DMS79 (cell line): ENCODE measurements at places on chromosomes 13 and 19.

- DNase-seq: no peak
These were observed 6.8 kb downstream of the ADAT3 start for GRCh38 chr19:1911995-1912394.

DNA sequence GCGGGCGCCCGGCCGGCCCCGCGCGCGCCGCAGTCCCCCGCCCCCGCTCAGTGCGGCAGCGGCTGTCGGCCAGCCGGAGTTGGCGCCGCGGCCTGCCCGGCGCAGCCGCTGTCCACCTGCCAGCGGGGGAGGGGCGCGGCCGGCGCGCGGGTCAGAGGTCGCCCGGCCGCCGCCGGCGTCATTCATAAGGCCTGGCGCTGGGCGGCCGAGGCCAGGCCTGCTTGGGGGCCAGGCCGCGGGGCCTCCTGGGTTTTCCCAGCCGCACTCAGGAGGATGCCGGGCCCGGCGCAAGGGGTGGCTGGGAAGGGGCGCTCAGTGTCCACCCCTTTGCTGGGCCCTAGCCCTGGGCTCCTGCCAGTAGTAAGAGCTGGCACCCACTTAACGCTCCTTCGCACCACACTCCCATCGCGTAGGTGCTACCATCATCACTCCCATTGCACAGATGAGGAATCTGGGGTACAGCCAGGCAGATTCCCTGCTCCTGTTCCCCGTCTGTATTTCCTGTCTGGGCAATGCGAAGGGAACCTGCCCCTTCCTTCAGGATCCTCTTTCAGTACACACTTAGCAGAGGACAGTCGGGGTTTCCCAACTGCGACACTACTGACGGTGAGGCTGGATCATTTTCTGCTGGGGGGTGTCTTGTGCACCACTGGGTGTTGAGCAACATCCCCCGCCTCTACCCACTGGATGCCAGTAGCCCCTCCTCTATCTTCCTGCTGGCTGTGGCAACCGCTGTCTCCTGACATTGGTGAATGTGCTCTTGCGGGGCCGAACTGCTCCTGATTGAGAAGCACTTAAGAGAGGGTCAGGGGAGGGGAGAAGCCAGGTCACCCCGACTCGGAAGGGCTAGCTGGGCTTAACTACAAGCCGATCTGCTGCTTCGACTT lies 846 bp upstream of the PRKACA start:
- DNase-seq: no peak

DNA sequence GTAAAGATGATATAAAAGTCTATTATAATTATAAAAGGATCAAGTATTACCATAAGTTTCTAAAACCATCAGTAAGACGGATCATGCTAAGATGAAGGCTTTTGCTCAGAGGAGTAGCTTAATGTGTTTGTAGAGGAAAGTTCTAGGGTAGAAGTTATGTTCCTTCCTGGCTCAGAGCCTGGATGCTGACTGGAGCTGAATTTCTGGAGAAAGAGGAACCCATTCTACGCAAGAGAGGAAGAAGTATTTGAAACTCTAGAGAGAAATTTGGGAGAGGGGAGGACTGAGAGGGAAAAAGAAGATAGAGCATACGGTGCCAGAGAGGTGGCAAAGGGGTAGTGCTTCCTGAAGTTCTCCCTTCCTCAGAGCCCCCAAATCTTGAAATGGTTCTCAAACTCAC lies 51.4 kb upstream of the SGCG start:
- DNase-seq: no peak

GRCh38 chr13:114124921-114125320 lies 7.5 kb downstream of the RASA3 start:
- no peak for DNase-seq

- DNase-seq: no peak
These were observed at the start of gene KCNRG for GRCh38 chr13:50015258-50015657. KCNRG (plus strand) TSS chr13:50015444; CDS start chr13:50015494, 50 bp downstream.

DNA sequence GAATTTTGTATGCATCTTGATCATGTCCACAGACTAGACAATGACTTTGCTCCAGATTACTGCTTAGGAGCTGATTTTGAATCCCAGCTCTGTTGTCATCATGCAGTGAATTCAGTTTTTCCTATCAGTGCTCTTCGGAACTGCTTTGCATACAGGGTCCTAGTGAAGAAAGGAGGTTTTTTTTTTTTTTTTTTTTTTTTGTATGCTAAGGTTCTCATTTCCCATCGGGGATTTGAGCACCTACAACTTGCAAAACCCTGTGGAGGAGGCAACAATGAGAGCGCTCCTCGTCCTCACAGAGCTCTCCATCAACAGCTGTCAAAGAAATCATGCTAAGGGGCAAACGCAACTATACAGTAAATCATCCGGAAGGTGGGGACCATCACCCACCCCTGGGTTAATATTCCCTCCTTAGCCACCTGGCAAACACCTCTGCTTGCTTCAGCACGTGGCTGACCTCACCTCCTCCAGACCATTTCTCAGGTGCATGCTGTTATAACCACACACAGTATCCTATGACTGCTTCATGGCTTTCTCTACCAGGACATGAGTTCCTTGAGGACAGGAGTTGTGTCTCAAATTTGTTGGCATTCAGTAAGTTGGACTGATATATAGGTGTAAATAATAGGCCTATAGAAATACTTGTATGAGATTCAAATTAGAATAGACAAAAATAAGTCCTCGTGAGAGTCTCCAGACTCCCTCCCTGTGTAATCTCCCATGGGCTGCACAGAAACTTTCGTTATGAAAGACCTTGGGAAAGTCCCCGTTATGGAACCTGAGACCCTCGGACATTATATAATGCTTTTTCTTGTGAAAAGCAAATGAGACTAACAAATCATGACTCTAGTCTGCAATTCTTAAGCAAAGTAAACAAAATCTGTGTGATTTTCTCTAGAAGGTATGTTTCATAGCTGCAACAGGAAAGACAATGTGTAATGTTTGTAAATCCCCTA lies 113.8 kb downstream of the KATNAL1 start:
- DNase-seq: no peak

GRCh38 chr13:65054277-65054676 lies 2175.9 kb downstream of the PCDH9 start:
- DNase-seq: no peak

- peak; percentile 92 for DNase-seq
These were observed at the start of gene USE1 for GRCh38 chr19:17215127-17215971. USE1 (plus strand) TSS chr19:17215357; CDS start chr19:17215406, 49 bp downstream.

DNA sequence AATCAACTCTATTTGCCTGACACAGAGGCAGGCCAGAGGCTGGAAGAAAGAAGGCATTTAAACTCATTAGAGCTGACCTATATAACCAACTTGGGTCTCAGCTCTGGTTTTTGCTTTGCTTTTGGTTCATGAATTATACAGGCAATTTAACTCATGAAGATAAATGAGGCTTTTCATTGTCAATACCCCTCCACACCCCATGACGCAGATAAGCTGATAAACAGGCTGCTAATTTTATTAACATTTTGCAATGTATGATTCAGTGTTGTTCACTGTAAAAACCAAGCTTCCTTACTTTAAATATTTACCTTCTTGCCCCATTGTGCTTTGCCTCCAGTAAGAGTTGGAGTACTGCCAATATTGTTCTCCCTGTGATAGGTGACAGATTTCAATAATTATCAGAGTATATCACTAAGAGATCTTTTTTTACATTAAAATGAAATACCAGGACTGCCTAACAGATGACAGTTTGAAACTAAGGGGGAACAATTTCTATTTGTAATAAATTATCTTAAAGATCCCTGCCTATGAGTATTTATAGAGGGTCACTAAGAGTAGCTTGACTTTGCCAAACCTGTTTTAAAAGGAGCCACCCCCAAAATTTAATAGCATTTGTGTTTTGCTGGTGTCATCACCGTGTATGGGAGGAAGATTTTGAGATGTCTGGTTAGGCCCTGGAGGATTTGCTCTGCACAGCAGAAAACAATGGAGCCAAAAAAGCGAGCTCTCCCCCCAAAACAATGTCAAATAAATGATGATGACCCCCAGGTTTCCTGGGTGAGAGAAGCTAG lies 472.7 kb upstream of the NBEA start:
- DNase-seq: peak; percentile 49

DNA sequence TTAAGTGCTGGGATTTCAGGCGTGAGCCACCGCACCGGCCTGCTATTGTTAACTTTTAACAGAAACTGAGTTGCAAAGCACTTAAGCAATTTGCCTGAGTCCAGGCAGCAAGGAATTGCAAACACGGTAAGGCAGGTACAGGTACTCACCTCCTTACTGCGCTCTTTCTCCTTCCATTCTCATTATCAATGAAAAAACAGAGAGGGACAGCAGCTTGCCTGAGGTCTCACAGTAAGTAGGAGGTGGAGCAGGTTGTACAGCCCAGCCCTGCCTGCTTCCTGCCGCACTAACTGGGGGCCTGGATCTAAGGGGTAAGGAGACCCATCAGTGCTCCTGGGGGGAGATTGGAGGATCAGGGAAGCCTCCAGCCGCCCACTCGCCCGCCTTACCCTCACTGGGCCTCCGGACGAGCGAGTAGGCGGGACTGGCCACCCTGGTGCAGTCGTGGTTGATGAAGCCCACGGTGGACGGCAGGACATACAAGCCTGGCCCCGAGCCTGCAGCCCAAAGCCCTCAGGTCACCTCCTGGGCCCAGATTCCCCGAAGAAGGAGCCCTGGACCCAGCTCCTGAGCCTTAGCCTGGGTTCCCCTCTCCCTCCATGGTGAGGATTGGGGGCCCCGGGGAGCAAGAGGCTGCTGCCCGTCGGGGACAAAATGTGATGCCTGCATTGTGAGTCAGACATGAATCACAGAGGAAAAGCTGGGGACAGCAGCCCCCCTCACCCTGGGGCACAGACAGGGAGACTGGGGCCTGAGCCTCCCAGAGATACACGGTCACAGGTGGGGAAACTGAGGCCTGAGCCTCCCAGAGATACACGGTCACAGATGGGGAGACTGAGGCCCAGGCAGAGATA lies 11.4 kb upstream of the SHC2 start:
- DNase-seq: no peak

DNA sequence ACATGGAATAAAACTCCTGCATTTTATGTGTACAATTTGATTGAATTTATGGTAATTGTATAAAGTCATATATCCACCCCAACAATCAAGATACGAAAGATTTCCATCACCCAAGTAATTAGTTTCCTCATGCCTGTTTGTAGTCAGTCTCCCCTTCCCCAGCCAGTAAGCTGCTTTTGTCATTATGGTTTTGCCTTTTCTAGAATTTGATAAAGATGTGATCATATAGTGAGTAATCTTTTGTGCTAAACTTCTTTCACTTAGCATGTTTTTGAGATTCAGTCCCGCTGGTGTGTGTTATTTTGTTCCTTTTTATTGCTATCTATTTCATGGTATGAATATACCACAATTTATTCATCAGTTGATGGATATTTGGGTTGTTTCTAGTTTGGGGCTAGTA lies 16.0 kb downstream of the ITM2B start:
- DNase-seq: no peak

- no peak for DNase-seq
These were observed 10.0 kb downstream of the COL4A2 start for GRCh38 chr13:110317093-110317492.

- DNase-seq: no peak
These were observed 452.7 kb downstream of the TSHZ3 start for GRCh38 chr19:30896554-30896953.

- no peak for DNase-seq
These were observed 235.1 kb downstream of the UQCRFS1 start for GRCh38 chr19:28977826-28978225.

GRCh38 chr19:58560921-58561320 lies 2.5 kb upstream of the UBE2M start:
- DNase-seq: no peak

GRCh38 chr13:99078017-99078771 lies 100.3 kb upstream of the DOCK9 start:
- DNase-seq: no peak

DNA sequence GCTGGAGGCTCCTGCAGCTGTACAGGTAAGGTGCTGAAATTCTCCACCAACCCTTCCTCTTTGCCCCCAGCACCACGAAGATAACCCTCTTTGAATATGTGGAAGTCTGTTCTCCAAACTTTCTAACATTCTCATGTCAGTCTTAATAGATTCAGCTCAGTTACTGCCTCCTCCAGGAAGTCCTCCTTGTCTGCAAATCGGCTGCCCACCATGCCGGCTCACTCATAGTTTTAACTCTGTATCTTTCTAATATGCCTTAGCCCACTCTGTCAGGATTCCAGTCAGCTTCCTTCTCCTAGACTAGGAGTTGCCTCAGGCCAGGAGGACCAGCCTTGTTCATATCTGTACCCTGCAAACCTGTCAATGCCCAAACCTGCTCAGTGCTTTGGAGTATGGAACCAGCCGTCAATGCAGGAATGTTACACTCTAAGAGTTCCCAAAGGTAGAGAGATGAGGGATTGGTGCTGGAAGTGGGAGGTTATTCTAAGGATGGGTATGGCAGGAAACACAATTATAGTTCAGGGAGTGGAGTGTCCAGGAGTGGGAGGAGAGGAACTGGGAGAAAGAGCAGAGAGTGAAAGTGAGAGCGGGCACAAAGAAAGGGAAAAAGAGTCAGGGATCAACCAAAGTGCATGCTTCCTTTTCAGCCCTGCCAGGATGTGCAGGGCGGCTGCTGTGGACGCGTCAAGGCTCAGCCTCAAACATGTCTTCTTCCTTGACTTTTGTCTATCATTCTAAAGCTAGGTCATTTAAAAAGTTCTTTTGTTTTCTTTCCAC lies 38.0 kb upstream of the ALOX5AP start:
- DNase-seq: no peak

DNA sequence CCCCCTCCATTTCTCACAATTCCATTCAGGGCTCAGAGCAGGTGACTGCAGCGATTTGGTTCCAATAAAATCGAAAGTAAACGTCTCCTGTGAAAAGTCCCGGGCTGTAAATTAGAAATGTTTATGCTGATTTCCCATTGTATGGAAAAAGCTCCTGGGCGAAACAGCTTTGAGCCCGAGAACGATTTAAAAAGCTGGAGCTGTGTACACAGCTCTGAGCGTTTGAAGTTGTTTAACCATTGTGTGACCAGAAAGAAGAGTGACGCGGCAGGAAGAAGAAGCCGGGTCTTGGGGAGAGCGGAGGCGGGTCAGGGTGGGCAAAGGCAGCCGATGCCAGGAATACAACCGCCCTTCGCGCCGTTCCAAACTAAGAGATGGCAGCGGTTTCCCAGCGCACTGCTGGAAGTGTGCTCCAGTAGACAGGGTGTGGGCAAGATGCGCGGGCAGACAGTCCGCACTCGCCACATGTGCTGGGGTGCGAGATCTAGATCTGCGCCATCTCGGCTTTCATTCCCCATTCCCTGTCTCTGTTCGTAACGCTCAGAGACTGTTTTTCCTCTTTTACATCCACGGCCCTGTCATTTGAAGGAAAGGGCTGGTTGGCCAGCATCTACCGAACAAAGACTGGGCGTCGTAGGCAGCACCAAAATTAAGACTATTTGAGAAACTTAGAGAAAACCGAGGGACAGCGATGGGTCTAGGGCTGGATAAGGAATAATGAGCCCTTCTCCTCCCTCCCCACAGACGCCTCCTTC lies 960 bp upstream of the GSX1 start:
- no peak for DNase-seq

DNA sequence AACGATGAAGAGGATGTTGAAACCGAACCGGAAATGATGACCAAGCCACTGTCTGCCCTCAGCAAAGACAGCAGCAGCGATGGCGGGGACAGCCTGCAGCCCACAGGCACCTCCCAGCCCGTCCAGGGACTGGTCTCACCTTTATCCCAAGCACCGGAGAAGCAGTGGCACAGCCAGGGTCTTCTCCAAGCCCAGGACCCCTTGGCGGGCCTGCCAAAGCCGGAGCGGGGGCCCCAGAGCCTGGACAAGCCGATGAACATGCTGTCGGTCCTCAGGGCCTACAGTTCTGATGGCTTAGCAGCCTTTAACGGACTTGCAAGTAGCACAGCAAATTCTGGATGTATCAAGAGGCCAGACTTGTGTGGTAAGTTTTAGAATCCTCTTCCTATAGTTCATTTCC lies 177.0 kb downstream of the ZNF536 start:
- no peak for DNase-seq

- DNase-seq: no peak
These were observed 1237.4 kb downstream of the UQCRFS1 start for GRCh38 chr19:27975419-27976005.
